ENCODE measurements at places on chromosomes 13 and 19.

GRCh38 chr13:96403241-96403640 is 313.3 kb downstream of the HS6ST3 start:
- no peak for DNase-seq

- DNase-seq, result no peak
These were observed 18.6 kb downstream of the C19orf81 start for GRCh38 chr19:50667759-50668231.

- DNase-seq, result peak; percentile 81
These were observed 44.3 kb upstream of the CEACAM21 start for GRCh38 chr19:41531438-41532311.

- no peak for DNase-seq
These were observed 65.5 kb downstream of the TBC1D4 start for GRCh38 chr13:75416327-75417011.

DNA sequence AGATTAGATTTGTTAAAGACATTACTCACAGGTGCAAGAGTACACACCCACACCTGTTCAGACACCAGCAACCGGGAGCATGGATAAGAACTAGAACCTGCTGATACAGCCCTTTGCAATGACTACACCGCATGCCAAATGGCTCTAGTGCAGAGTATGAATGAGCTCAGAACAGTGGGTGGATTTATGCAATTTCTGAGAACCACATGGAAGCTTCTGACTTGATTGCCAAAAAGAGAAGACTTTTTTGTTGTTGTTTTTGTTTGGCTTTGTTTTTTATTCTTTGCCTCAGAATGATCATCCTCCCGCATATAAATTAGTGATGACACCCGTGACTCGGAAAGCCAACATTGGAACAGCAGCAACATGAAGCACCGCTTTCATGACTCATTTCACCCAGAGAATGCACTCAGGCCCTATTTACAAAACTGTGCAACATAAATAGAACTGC is 77.4 kb upstream of the LRCH1 start:
- no peak for DNase-seq

DNA sequence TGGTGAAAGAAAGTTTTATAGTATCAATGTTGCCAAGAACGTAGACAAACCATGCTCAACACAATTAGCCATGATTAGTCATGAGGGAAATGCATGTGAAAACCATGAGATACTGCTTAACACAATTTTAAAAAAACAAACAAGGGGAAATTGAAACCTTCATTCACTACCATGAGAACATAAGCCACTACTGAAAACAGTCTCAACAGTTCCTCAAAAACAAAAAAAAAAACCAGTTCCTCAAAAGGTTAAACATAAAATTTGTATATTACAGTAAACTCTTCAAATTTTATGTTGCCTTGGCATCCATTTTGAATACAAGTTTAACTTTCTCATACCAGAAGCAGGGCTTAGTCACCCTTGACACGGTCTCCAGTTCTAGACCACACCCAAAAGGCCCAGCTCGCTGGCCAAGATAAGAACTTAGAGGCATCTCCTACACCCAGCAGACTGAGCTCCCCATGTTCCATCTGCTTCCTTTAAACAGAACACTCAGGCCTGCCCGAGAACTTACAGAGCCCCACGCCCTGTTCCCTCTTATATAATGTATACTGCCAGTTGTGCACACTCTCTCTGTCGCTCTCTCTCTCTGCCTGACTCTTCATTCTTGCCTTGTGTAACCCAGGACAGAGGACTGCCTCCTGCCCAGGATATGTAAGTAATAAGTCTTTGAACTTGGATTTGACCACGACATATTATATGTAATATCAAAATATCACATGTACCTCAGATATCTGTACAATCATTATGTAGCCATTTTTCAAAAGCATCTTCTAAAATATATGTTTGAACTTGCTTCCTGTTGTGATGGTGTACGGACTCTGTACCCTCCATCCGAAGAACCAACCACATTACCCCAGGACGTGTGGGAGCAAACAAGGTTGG is 67.4 kb downstream of the STK24 start:
- peak; percentile 54 for DNase-seq

DNA sequence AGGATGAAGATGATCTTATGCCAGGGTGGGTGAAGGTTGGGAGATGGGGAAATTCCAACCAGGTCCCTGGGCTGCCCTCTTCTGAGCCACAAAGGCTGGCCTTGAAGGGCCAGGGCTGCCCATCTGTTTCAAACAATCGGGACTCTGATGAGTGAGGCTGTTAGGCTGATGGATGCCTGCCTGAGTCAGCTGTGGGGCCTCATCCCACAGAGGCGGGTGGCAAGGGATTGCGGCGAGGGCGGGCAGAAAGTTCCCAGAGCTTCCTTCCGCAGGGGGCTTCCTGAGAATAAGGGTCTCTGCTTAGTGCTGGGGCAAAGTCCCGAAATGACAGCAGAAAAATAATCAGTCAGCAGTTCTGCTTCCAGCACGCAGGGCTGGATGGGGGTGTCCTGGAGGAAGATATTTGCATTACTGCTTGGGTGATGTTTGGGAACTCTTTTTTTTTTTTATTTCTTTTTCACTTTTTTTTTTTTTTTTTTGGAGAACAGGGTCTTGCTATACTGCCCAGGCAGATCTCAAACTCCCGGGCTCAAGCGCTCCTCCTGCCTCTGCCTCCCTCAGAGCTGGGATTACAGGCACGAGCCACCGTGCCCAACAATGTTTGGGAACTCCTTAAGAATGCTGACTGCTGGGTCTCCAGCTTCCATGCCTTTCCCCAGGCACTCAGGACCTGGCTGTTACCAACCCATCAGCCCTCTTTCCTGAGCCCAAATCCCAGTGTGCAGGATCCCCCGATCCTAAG is 14.1 kb downstream of the SH3GL1 start:
- DNase-seq, result no peak

DNA sequence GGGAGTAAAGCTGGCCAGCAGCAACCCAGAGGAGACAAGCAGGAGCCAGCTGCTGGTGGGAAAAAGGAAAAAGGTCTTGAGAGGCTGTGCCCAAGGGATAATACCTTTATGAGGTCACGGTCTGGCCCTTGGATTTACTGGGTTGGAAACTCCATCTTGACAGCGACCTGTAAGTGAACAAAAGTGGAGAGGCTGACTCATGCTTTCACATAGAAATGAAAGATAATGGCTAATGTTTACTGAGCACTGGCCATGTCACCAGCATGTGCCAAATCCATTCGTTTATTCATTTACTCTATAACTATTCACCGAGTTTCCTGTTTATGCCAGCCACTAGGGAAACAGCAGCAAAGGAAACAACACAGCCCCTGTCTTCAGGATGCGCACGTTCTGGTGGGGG is 4.7 kb downstream of the VRK3 start:
- no peak for DNase-seq

- no peak for DNase-seq
These were observed 72.4 kb downstream of the STARD13 start for GRCh38 chr13:33213024-33213768.

DNA sequence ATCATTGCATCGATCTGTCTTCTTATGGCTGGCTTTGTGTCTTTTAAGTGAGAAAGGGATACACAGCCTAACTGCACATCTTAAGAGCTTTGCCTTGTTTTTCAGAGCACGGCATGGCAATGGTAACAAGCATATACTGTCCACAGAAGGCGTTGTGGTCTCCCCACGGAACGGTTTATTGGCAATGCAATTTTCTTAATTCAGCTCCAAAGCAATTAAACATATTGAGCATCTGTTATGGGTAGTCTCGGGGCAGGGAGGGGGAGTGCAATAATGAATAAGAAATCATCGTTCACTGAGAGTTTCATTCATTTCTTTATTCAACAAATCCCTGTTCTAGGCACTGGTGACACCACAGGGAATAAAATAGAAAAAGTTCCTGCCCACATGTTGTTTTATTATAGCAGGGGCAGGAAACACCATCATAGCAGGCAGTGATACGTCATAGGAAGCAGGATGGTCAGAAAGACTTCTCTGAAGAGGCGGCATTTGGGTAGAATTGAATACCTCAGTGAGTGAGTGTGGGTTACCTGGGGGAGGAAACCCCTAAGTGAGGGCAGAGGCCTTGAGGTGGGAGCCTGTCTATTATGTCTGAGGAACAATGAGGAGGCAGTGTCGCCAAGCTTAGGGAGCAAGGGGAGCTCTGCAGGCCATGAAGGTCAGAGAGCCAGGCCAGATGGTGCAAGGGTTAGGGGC is 185.7 kb upstream of the KL start:
- no peak for DNase-seq

DNA sequence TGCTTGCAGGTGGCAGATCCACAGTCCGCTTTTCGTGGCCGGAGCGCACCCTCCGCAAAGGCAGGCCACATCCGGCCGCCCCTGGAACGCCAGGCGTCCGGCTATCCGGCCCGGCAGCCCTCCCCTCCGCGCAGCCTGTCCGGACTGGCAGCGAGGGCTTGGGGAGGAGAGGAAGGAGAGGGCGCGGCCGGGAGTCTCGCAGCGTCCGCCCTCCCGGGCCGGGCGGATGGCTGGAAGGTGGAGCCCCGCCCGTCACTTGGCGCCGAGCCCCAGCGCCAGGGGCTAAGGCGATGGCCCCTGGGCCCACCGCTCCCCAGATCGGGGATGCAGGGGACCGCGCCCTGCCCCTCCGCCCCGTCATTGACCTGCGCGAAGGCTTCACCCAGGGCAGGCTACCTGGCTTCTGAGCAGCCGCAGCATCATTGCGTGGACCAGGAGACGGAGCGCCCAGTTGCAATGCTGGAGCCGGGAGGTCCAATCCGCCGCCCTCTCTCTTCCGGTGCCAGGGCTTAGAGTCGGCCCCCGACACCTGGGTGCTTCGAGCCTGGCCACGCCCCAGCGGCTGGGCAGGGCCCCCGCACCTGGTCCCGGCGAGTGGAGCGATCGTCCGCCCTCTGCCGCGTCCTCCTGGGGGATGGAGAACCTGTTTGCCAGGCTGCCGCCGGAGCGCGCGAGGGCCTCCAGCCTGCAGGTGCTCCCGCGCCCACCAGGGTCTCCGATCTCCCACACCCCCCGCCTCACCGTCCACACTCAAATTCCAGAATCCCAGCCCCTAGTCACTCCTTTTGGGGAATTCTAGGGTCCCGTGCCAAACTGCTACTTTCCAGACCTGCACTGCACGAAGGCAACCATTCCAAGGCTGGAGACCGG is at the start of gene FUT1:
FUT1 (minus strand) TSS at position 146 of the 870 bp plus-strand sequence. CDS start 1,360 bp downstream, outside the sequence.
- DNase-seq, result peak; percentile 60

- no peak for DNase-seq
These were observed 16.0 kb downstream of the MYO1F start for GRCh38 chr19:8561075-8561764.

DNA sequence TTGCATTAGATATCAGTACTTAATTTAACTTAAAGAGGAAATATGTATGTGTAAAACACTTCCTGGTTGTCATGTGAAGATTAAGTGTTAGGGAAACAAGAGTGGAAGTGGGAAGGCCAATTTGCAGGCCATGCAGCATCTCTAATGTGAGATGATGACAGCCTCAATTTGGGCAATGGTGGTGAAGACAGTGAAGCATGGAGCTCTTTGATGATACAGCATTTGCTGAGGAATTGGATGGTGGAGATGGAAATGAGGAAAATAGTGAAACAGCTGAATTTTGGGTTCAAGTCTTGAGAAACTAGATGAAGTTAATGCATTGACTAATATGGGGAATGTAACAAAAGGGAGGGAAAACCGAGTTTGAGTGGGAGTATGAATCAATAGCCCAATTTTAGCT is 231.7 kb upstream of the MIR17HG start:
- no peak for DNase-seq

DNA sequence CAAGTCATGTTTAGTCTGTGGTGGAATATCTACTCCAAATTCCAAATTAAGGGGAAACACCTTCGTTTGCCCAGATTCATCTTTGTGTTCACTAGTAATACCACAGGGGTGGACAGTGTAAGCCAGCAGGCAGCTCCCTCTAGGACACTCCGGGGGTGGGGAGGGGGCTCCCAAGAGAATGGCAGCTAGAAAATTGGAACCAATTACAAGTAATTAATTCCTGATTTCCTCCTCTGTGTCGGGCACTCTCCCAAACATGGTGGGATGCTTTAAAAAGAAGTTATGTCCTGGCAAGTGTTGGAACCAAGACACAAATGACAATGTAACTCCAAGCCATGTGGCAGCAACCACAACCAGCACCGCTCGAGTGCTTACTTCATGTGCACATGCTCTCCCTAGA is 5.9 kb downstream of the COL4A1 start:
- DNase-seq, result no peak

DNA sequence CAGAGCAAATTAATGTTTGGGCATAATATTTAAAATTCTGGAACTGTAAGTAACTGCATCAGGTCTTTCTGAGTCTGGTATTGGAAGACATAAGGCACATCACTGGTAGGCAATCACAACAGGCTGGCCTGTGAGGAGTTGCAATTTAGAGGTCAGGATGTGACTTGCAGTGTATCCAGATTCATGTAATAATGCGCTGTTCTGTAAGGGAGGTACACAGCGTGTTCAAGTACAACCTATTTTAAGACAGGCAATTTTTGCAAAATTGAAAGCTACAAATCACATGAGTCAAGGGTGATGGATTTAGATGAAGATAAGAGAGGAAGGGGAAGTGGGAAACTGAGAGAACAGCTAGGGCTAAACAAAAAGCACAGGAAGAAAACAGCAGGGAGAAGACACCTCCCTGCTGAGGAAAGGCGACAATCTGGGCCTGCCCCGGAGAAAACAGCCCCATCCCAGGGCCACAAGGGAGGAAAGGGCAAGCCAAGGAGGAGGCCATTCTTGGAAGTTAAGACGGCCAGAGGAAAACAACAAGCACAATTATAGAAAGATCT is 138.1 kb downstream of the LACC1 start:
- no peak for DNase-seq

DNA sequence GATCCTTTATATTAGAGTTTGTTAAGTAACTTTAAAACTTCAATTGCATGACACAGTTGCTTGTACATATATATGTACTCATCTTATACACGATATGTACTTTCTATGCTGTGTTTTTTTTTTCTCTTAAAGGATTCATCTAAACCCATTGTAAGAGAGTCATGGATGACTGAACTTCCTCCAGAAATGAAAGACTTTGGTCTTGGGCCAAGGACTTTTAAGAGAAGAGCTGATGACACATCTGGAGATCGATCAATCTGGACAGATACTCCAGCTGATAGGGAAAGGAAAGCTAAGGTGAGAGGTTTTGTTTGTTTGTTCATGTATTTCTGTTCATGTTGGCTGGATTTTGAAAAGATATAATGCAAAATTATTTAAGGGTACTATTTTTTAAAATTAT is 26.0 kb downstream of the GPALPP1 start:
- DNase-seq, result no peak

DNA sequence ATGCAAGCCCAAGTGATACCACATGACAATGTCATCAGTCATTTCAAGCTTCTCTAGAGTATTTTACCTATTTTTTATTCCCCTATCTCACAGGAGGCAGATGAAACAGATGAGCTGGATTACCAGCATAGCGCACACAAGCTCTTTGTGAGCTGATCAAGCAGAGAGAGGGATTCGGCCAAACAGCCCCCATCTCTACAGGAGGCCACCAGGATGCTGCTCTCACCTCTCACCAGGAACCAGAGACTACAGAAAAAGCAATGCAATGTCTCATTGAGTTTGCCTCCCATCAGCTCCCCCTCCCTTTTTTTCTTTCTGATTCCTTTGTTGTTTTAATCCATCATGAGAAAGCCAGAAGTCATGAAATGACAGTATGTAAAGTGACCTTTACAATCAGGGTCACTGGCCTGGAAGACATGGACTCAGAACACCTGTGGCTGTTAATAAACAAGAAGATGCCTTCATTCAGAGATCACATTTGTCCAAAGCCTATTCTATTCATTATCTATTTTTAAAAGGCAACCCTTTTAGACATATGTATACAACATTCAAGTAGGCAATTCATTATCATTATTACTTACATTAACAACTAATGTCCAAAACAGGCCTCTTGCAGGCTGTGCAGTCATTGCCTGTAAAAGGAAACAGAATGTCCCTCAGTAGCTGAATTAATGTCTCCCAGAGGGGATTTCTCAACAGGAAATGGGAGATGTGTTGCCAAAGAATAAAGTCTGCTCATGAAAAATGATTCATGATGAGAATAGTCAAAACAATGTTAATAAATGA is 656.6 kb downstream of the TBC1D4 start:
- DNase-seq, result no peak
